Ascending aorta (tissue), 2 donors: ENCODE measurements at places on chromosomes 16 and 17.

DNA sequence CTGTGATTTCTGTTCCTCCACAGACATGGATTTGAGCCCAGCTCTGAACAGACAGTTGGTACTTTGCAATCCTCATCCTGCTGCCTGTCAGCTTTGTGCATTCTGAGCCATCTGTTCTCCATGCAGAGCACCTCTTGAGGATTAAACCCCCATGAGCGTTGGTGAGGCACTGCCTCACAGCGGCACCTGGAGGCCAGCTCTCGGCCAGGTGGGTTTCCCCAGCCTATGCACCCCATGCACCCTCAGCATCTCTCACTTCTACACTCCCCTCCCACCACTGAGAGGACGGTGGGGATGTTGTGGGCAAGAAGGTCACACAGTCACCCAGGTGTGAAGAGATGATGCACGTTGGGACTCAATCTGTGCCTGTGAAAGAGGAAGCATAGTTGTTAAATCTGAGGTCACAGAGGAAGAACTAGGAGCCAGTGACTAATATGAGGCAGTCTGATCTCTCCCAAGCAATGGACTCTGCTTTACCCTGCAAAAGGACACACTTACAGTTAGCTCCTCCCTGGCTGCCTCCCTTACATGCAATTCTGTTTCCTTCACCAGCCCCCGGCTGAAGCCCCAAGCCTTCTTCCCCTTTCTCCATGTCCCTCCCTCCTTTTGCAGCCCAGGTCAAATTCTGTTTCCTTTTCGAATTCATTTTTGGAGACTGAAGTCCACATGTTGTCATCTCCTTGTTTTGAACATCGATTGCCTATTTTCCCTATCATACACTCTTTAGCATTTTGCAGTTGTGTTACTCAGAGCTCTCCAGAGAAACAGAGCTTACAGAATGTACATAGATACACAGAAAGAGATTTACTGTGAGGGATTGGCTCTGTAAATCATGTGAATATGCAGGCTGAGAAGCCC is 58.5 kb downstream of the HS3ST3B1 start:
- no peak overlapping the region for H3K27ac ChIP-seq
- H3K4me1 ChIP-seq: no peaks in the 10 kb centered on the region
- no peak for DNase-seq
- no peaks in the 10 kb centered on the region for H3K27me3 ChIP-seq

- H3K4me1 ChIP-seq: no peaks in the 10 kb centered on the region
- no peak overlapping the region for H3K4me3 ChIP-seq
- H3K36me3 ChIP-seq: peaks cover 10% of the 10 kb centered on the region
- H3K27ac ChIP-seq: peak overlapping the region; percentile 37
- no peak for DNase-seq
- H3K27me3 ChIP-seq: no peaks in the 10 kb centered on the region
Observed at GRCh38 chr17:82195675-82196672, 16.7 kb downstream of the CCDC57 start.

DNA sequence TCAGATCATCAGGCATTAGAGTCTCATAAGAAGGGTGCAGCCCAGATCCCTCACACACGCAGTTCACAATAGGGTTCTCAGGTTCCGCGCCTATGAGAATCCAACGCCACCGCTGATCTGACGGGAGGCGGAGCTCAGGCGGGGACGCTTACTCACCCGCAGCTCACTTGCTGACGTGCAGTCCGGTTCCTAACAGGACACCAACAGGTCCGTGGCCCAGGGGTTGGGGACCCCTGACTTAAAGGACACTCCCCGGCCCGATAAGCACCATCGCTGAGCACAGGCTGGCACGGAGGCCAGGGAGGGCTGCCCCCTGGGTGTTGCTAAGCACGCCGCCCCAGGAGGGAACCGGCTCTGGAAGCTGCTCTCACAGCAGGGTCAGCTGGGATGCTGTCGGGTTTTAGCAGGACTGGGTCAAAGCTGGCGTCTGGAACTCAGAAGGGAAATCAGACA is 30.1 kb upstream of the BAHCC1 start:
- H3K4me1 ChIP-seq: peaks cover 9% of the 10 kb centered on the region
- no peaks in the 10 kb centered on the region for H3K27me3 ChIP-seq
- H3K36me3 ChIP-seq: no peaks in the 10 kb centered on the region
- DNase-seq: peak; percentile 85
- peak overlapping the region; percentile 20 for H3K4me3 ChIP-seq

- no peaks in the 10 kb centered on the region for H3K4me1 ChIP-seq
- H3K4me3 ChIP-seq: no peak overlapping the region
- peaks cover 17% of the 10 kb centered on the region for H3K36me3 ChIP-seq
- DNase-seq: no peak
- no peak overlapping the region for H3K27ac ChIP-seq
- no peaks in the 10 kb centered on the region for H3K27me3 ChIP-seq
Observed at GRCh38 chr17:80844418-80844990, 147.1 kb upstream of the CHMP6 start.

DNA sequence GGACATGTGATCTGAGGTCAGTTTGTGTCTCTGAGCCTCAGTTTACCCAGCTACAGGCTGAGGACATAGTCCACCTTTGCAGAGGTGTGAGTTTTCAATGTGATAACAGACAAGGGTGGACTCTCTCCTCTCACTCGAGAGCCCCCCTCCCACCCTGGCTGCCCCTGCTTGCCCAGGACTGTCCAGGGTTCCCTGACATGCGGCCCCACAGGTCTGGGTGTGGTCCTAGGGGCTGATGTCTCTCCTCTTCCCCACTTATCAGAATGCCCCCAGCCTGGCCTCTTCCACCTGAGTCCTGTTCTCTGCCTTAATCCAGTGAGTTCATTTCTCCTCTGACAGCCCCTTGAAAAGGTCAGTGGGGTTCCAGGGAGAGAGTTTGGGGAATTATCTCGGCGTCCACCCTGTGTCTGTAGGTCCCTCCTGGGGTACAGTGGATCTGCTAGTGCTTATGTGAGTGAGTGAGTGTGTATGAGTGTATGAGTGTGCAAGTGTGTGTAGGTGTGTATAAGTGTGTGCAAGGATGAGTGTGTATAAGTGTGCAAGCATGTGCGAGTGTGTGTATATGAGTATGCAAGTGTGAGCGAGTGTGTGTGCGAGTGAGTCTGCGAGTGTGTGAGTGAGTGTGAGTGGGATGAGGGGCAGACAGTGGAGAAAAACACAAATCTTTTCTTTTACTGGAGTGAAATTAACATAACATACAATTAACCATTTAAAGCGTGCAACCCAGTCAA is 175.0 kb downstream of the IRF8 start:
- H3K4me3 ChIP-seq: no peak overlapping the region
- no peak overlapping the region for H3K27ac ChIP-seq
- no peaks in the 10 kb centered on the region for H3K27me3 ChIP-seq
- no peaks in the 10 kb centered on the region for H3K4me1 ChIP-seq

GRCh38 chr17:45273551-45273957 is 11.7 kb upstream of the SPATA32 start:
- no peaks in the 10 kb centered on the region for H3K27me3 ChIP-seq
- no peaks in the 10 kb centered on the region for H3K4me1 ChIP-seq
- H3K36me3 ChIP-seq: peaks cover 57% of the 10 kb centered on the region
- no peak overlapping the region for H3K4me3 ChIP-seq

DNA sequence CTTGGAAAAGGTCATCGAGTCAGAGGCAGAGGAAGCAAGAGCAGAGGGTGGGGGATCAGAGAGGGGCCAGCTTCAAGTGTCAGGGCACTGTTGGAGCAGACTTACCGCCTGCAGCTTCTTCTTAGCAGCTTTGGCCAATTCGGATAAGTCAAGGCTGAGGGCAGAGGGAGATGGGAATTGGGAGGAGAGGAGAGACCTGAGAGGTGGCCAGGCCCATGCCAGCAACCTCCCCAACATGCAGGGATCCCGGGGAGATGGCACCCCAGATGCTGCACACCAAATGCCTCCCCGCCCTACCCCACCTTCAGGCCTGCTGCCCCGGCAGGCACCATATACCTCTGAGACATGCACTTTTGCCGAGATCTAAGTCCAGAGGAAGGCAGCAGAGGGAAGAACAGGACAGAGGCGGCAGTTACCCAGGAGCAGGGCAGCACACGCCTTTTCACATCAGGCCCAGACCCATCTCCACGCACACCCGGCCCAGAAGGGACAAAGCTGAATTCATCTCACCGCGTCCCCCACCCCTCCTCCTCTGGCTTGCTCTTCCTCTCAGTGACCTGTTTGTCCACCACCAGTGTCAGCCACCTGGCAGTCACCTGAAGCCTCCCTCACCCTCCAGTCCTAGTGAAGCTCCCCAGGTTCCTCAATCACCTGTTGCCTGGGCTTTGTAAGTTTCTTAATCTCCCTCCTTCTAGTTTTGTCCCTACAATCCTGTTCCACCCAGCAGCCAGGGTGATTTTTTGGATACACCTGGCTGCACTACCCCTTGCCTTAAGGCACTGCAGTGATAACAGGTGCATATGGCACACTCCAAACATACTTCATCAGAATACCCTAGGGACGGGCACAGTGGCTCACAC is 10.4 kb downstream of the TP53I13 start:
- H3K27me3 ChIP-seq: no peaks in the 10 kb centered on the region
- peak overlapping the region; percentile 49 for H3K27ac ChIP-seq
- H3K36me3 ChIP-seq: peaks cover 45% of the 10 kb centered on the region
